ENCODE measurements at places on chromosomes 7 and 10.

GRCh38 chr10:24351961-24352360, 143.0 kb downstream of the KIAA1217 start:
- DNase-seq = no peak

- DNase-seq = no peak
Measured at GRCh38 chr10:73940634-73941221, 29.8 kb downstream of the PLAU start.

DNA sequence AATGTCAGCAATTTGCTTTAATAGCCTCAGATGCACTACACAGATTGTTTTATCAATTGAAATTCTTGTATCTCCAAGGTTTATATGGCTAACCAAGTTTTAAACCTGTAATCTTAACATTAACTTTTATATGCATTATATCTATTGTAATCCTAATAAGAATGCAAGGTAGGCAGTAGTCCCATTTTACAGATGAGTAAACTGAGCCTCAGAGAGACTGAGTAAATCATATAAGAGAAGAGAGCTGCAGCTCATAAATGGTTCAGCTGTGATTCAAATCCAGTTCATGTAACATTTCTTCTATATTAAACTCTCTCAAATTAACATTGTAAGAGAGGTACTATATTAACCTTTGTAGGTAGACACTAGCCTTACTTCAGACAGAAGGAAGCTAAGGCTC, 44.0 kb downstream of the MALSU1 start:
- no peak for DNase-seq

DNA sequence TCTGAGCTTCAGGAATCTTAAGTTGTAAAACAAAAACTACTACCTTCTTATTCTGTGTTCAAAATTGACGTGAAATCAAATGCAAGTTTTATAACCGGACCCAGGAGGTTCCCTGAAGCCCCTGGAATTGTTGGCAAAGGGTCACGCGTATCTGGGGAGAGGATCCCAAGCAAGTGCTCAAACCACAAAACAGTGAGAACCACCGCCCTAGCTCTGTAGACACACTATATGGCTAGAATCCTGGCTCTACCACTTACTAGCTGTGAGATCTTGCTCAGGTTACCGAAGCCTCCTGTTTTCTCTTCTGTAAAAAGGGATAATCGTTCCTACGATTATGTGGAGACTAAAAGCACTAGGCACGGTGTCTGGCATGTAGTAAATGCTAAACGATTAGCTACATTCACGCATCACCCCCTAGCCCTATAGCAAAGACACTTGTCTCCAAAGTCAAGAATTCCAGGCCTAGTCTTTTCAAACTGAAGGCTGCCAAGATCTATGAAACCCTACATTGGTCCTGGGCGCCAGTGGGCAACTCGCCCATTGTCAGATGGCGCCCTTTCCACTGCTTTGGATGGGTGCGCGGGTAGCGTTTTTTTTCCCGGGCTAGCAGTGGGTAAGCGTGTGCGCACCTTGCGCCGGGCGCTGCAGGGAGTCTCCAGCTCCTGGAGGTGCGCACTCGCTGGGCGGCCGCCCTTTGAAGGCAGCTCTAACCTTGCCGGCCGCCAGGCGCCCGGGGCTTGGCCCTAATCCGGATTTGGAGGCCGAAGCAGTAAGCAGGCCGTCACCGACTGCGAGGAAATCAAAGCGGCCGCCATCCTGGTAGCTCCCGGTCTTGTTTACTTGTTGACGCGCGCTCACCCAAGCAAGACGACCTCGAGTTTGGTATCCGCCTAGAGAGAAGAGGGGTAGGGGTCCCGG, 11.6 kb upstream of the NKX2-3 start:
- DNase-seq = no peak

DNA sequence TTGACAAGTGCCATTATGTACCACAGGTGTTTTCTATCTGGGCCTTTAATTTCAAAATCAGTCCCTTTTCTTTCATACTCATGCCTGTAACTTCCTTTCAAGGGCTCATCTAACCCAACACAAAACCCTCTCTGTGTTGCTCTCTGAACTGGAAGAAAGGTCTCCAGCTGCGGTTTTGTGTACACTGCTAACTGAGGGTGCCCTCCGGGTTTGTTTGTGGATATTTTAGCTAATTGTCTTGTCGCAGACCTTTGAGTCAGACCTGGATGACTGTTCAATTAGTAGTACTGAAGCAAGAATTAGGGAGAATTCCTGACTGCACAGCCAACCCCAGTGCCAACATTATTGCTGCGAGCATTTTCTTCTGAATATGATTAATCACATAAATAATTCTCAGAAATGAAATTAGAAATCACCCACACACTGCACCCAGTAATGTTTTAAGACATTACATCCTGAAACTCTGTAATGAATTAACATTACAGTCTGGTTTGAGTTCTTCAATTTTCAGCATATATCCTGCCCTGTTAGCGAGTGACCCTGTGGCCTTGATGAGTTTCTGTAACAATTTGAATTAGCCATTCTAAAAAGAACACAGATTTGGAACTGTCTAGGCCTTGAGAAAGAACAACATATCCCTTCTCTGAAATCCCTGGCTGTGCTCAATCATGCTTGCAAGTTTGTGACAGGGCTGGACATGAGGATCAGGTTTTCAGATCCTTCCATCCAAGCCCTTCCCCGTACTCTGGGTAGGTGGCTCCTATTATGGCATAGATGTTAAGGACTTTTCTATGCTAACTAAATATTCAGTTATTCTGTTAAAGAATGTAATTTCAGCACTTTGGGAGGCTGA, 460.1 kb downstream of the PLXDC2 start:
- no peak for DNase-seq

DNA sequence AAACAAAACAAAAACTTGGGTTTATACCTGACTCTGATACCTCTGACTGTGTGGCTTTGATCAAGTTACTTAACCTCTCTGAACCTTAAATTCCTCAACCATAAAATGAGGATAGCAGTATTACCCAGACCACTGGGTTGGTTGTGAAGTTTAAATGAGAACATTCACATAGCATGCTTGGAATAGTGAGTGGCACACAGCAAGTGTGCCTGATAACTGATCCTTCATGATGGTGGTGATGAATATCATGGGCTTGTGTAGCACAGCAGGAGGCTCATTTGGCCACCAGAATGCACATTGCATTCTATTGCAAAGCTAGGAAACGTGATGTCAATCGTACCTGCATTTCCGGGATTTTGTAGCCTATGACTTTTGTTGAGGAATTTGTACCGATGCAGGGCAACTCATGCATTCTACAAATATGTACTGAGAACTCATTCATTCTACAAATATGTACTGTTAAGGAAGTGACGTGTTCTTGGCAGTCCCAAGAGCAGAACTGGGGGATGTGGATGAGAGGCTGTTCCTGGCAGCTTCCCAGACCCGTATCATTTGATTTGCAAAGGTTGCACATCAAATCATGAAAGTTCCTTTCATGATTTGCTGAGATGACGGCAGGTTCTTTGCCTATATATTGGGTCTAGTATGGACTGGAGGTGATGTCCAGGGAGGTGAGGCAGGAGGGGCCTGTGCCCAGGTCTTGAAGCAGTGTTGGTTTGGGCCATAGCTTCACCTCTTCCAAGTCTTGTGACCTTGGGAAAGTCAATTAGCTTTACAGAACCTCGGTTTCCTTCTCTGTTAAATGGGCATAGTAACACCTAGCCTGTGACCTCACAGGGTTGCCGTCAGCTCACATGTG, 94.6 kb upstream of the SMNDC1 start:
- no peak for DNase-seq

GRCh38 chr10:58384544-58384998, 639 bp upstream of the TFAM start:
- DNase-seq = no peak

- no peak for DNase-seq
Measured at GRCh38 chr10:33143160-33143728, 185.2 kb upstream of the ITGB1 start.

DNA sequence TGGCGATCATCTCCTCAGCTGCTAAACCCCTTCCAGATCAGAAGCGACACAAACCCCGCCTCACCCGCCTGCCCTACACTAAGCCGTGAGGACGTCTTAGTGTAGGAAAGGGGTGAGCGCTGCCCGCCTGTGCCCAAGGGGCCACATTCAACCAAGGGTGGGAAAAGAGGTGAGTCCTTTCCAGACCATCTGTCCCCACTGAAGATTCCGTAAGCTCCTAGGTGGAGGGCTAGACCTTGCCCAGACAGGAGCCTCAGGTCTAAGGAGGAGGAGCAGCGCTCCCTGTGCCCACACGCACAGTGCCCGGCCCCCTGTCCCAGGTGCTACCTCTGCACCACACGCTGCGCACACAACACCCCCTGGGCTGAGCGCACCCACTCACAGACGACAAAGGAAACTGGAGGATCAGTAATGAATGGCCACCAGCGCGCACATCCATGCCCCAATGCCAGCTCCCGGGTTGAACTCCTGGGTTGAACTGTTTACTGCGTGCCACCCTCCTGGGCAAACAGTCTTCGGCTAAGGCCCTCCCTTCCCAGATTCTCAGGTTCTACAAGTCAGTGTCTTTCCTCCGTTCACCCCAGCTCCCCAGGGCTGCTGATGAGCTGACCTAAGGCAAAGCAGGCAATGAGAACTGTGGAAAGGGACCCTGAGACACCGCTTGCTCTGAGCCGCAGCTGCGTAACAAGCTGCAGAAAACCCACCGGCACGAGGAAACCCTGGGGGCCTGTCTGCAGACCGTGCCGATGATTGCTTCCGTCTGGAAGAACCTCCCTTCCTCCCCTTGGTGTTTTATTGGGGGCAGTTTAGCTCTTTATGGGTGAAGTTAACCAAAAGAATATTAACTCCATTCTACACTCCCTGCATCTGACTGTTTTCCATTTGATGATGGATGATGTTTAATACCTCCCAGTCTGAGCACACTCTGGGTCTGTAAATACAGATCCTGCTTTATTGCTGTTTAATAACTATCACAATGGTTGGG, 185.9 kb downstream of the MAD1L1 start:
- DNase-seq = no peak

DNA sequence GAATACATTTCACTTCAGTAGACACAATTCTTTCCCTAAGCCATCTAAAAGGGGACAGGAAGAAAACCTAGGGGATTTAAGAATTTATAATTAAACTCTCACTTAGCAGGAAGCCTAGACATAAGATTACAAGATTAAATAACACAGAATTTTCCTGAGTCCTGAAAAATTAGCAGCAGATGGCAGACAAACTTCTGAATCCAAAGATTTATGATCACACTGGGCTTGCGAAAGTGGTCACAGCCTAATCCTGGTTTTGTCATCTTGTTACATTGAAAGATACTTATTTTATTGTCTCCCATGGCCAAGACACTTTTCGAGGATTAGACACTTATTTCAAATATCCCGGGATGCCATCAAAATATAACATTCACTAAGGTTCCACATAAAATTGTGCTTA, 2.9 kb downstream of the ERLIN1 start:
- no peak for DNase-seq

DNA sequence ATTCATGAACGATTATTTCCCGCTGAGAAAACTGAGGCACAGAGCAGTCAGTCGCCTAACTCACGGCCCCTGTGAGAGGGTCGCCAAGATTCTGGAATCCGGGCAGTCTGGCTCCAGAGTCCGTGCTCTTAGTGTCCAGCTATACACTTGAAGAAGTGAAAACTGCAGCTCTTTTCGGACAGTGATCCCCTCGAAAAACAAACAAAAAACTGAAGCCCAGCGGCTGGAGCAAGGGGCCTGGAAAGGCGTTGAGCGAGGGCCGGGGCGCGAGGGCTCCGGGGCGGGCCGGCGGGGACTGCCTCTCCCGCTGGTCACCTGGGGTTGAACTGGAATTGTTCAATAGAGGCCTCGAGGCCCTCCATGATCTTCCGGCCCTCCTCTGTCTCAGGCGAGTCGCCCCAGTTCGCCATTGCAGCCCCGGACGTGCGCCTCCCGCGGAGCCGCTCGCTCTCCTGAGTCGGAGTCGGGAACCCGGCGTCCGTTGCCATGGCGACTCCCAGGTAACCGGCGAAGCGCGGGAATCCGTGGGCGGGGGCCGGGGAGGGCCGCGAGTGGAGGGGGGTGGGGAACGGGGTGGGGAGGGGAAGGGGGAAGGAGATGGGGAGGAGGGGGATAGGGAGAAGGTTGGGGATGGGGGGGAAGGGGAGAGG, 881 bp downstream of the C10orf67 start:
- DNase-seq = peak; percentile 26

- no peak for DNase-seq
Measured at GRCh38 chr7:112994656-112995055, 92.0 kb downstream of the GPR85 start.

- DNase-seq = no peak
Measured at GRCh38 chr10:33335551-33335800, 1.0 kb upstream of the NRP1 start.

- no peak for DNase-seq
Measured at GRCh38 chr7:135918134-135918533, 59.0 kb downstream of the MTPN start.

DNA sequence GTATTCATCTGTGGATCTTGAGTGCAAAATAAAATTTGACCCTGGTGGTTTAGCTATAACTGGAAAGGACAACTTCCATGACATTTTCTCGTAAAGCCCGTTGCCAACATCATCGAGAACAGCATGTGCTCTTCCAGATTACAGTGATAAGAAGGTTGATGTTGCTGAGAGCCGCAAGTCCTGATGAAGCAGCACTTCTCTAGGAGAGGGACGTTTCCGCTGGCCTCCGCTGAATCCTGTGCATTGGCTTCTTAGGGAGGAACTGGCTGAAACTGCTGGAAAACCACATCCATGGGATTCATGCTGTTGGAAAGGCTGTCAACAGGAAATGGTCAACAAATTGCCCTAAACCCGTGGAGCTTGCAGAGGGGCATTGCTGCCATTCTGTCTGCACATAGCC, 21.4 kb upstream of the ABCB5 start:
- DNase-seq = no peak

- DNase-seq = no peak
Measured at GRCh38 chr10:101826852-101827434, 8.7 kb upstream of the OGA start.

- DNase-seq = no peak
Measured at GRCh38 chr7:154342971-154343633, 290.9 kb downstream of the DPP6 start.

- peak; percentile 87 for DNase-seq
Measured at GRCh38 chr7:99392659-99393354, 15.6 kb downstream of the PDAP1 start.

DNA sequence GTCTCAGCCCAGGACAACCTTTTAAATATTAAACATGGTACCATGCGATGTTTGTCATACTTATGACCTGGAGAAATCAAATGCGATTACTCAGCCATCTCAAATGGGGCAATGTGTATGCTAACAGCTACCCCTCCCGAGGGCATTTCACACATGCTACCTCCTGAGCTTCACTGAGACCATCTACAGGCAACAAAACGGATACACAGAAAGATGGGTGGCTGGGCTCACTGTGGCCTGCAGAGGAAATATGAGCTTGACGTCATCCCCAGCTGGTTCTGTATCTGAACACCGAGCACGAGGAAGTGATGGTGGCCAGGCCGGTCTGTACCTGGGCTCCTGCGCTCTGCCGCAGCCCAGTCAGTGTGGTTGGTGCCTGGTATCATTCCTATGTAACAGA, 374.3 kb downstream of the RPS24 start:
- DNase-seq = no peak

- no peak for DNase-seq
Measured at GRCh38 chr10:103727546-103727963, 127.8 kb downstream of the SH3PXD2A start.

GRCh38 chr7:30922596-30922995, 10.9 kb downstream of the AQP1 start:
- no peak for DNase-seq
